ENCODE measurements at places on chromosomes 16 and 17. TPM values are rescaled to one million over a fixed set of nuclear protein-coding genes. Genes with fewer than 3 reads are reported as not detected.

- peak; percentile 47 for DNase-seq
These were observed 13.8 kb upstream of the GFAP start for GRCh38 chr17:44928950-44929720.

DNA sequence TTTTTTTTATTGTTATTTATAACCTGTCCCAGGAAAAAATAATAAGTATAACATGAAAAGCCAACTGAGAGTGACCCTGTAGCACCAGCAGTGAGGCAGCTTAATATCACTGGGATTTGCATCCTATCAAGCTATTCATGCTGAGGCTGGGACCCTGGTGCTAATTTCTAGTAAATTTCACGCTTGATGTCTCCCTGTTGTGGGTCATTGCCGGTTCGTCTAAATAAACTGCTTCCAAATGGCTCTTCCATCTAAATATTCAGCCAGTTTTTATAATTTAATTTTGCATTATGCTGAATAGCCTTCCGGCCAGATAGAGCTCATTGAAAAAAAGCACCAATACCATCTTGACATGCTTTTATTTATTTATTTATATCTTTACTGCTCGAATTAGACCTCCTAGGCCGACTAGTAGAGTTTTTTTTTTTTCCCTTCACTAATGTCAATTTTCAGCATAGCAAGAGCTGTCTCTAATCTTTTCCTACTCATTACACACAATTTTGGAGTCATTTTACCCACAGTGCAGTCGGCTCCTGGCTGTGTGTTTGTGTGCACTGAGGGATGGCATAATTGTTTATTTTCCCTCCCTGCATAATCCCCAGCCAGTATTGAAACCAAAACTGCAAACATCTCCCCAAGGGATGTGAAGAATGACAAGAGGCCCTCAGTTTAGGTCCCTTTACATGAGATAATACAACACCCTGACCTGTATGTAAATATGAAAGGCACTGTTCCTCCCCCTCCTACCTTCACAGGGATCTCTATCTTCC, 168.8 kb downstream of the AATF start:
- no peak for DNase-seq

DNA sequence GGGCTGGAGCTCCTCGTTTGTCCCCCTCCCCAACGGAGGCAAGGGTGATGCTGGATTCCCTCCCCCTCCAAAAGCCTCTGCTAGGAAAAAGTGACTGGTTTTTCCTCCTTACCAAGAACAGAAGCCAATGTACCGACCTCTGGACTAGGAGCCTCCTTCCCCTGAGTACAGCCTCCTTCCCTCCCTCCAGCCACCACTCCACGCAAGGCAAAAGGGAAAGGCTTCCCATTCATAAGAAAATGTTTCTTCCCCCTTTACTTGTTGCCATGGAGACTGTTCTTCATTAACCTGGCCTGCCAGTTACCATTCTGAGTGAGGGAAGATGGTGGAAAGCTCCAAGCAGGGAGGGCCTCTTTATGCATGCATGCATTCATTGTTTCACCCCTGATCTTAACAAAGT, 4.3 kb upstream of the PIMREG start:
- DNase-seq, result no peak

DNA sequence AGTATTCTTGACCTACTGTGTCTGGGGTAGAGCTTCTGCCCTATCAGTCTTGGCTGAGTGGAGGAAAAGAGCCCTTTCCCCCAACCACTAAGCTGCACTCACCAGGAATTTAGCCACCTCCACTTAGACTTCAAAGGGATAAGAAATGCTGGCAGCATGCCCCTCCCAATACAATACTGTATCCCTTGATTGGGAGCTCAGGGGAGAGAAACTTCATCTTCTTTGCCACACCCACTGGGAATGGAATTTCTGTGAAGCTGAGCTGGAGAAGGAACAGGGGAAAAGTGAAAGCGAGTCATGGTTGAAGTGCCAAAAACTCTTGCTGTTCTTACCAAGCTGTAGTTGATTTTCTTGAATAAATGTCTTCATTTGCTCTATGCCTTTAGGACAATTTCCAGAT, 68.8 kb downstream of the CEP112 start:
- DNase-seq, result no peak

DNA sequence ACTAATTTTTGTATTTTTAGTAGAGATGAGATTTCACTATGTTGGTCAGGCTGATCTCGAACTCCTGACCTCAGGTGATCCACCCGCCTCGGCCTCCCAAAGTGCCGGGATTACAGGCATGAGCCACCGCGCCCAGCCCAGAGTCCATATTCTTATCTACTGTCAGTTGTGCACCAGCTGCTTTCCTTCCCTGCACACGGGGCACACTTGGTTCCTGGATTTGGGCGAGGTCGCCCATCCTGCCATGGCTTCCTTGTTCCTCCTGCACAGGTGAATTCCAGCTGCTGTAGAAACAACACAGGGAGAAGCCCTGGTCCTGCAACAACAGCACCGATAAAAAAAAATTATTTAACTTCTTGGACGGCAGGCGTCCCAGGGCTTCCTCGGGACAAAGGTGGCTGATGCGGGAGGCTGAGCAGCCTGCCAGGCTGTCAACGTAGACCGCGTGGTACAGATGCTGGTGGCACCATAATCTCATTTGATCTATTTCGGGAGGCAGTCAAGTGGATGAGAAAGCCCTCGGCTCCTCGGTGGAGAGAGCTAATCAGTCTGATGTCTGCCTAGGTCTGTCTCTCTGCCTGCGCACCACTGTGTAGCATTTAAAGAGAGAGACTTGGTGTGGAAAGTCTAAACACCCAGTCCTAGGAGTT, 19.1 kb downstream of the RGS9 start:
- no peak for DNase-seq

GRCh38 chr17:42193969-42194899, at the start of gene GHDC:
Gene GHDC, minus strand, starts transcription at chr17:42194494. Its CDS starts 913 bp downstream, at chr17:42193581.
- peak; percentile 78 for DNase-seq

CD300LG gene
- total RNA-seq, result 51.0 TPM

Data from breast epithelium (tissue), 4 donors.